ENCODE measurements at places on chromosomes 6 and 20.
A peak's percentile ranks its signal among the peaks of the same experiment; 100 is the strongest.

DNA sequence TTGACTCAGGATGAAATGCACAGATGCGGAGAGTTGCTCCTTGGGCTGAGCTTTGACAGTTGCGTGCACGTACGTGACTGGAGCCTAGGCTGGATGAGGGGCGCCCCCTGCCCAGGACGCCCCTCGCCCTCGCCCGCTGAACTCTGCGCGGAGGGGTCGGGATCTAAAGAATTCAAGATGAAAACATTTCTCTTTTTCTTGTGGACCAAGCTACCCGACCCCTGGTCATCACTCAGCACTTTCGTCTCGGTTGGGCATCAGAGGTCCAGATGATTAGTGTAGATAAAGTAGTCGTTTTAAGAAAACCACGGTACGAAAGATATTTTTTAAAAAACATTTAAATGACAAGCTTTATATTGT, 700 bp downstream of the DTD1 start:
- no peak for DNase-seq

DNA sequence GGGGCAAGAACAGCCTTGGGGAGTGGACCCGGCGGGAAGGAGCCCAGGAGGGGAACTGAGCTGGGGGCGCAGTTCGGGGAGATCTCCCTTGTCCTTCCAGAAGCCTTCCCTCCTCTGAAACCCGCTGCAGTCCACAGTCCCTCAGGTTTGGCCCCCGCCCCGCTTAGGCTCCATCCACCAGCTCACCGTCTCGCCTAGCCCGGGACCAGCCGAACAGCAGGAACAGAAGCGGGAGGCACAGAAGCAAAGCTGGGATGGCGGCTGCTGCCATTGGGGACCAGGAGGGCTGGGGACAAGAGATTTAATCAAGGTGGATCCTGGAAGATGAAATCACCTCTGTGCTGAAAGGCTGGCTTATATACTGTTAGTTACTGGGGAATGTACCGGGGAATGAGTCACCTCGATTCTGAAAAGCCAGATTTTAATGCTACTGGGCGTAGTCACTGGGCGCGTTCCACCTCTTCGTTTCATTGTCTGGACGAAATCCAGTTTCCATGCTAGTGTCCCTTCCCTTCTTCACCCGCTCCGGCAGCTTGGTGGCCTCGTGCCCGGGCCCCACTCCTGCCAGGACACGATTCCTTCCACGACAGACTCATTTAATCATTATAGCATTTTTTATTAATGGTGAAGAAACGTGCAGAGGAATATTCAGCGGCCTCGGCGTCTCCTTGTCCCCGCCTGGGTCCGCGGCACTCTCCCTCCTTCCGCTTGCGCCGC, at the start of gene RAET1L:
Gene RAET1L (minus strand): TSS at position 332 of the 717 bp plus-strand sequence. CDS start 61 bp downstream, at position 271.
- no peak for DNase-seq

- no peak for DNase-seq
Measured at GRCh38 chr6:157908369-157909281, 73.0 kb upstream of the SYNJ2 start.

- DNase-seq: peak; percentile 70
Measured at GRCh38 chr20:36573103-36573797, at the start of gene TGIF2. Gene TGIF2, plus strand, starts transcription at chr20:36573597. Its CDS starts 5,178 bp downstream, at chr20:36578775.

- DNase-seq: peak; percentile 68
Measured at GRCh38 chr6:30769088-30769852, 24.9 kb upstream of the IER3 start.

DNA sequence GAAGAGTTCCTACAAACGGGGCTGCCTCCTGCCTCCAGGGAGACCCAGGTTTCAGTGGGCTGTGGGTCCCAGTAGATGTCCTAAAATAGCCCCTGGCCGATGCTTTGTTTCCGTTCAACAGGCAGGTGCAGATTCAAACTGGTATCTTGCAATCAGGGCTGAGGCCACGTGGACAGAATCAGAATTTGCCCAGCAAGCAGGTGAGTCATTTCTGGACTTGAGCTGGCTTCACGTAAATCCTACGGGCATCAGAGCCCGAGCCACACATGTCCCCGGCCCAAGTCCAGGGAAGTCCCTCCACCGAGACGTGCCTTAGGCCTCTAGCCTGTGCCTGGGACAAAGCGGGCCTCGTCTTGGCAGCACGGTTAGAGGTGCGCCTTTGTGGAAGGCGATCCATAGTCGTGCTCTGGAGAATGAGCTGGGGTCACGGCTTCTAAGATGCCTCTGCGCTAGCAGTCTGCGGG, 101.6 kb upstream of the FRMD1 start:
- peak; percentile 12 for DNase-seq

DNA sequence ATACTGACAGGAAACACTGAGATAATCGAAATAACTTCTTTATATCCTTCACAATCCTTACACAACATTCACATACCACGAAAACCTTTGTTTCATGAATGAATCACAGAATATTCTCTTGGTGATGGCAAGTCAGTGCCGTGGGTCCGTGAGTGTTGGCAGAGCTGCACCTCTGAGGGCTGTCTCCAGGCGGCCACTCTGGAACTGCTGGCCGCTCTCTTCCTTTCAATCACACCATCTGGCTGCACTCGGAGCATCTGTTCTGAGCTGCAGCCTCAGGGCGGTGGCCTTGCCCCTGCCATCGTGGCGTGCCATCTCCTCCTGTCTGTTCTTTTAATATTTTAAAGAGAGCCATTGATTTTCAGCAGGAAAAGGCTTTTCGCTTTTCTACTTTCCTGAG, 129.4 kb upstream of the AFDN start:
- DNase-seq: no peak

DNA sequence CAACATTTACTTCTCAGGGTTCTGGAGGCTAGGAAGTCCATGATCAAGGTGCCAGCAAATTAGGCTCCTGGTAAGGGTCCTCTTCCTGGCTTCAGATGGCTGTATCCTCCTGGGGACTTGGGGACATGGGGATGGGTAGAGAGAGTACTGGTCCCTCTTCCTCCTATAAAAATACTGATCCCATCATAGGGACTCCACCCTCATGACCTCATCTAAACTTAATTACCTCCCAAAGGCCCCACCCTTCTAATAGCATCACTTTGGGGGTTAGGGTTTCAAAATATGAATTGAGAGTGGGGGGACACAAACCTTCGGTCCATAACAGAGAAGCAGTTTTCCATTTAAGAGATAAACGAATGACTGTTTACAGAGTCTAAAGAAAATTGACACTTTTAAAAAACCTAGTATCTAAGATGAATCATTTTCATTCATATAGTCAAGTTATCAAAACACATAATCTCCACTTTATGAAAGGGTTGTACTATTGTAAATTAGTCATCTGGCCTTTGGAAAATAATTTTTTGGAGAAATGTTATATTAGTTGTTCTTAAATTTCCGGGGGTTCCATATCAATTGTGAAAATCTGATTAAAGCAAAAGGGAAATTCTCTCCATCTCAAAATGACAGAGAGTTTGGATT, 33.5 kb downstream of the ELOVL5 start:
- no peak for DNase-seq

- no peak for DNase-seq
Measured at GRCh38 chr6:134992155-134992554, 42.3 kb upstream of the ALDH8A1 start.

- DNase-seq: no peak
Measured at GRCh38 chr6:39794231-39794630, 2.1 kb downstream of the DAAM2 start.

GRCh38 chr6:152364866-152365265, 272.3 kb downstream of the SYNE1 start:
- DNase-seq: no peak

GRCh38 chr6:75023634-75024033, 182.2 kb downstream of the COL12A1 start:
- no peak for DNase-seq

- no peak for DNase-seq
Measured at GRCh38 chr20:45051204-45052060, 49.5 kb downstream of the KCNS1 start.

GRCh38 chr20:15922556-15922955, 650.7 kb downstream of the KIF16B start:
- no peak for DNase-seq
